Cortex of kidney (tissue), 1 donor: ENCODE measurements at places on chromosomes 2 and 18.

GRCh38 chr2:43455731-43456642, 139.9 kb downstream of the THADA start:
- no peak for DNase-seq

DNA sequence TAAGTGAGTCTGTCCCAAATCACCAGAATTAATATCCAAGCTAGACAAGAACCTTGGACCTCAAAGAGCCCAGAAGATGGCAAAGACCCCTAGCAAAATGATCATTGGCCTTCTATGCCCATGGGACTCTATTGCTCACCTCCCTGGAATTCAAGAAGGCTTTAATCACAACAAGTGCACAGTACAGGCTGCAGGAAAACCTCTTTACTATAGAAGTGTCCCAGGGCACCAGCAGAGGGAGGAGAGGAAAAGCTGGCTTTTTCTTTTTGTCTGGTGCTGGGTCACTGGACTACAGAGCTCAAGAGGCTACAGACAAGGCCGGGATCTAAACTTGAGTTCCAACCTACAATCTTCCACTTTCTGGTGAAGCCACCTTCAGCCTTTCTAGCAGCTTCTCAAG, 88.3 kb upstream of the PPP1CB start:
- DNase-seq = no peak

DNA sequence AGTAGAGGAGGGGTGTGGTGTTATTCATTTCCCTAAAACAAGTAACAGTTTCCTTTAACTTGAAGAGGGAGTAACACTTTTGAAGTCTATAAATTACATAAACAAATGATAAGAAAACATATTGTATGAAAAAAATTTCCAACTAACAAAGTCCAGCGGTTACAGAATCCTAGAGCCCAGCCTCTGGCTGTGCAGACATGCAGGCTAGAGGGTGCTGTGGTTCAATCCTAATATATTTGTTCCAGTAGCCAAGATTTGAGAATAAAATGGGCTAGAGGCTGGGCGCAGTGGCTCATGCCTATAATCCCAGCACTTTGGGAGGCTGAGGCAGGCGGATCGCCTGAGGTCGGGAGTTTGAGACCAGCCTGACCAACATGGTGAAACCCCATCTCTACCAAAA, 56.9 kb downstream of the WDR75 start:
- no peak for DNase-seq

DNA sequence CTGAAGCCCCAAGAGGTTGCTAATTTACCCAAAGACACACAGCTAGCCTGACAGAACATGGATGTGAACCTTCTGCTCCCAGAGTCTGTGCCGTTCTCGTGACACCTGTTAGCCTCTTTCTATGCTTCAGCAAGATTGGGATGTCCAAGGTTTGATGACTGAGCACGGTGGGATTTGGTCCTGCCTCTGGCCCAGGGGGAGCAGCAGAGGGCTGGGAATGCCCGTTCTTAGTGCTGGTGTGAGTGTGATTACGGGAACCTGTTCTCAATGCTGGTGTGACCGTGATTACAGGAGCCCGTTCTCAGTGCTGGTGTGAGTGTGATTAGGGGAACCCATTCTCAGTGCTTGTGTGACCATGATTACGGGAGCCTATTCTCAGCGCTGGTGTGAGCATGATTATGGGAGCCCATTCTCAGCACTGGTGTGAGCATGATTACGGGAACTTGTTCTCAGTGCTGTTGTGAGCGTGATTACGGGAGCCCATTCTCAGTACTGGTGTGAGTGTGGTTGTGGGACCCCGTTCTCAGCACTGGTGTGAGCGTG, 67.3 kb upstream of the SNTG2 start:
- no peak for DNase-seq

DNA sequence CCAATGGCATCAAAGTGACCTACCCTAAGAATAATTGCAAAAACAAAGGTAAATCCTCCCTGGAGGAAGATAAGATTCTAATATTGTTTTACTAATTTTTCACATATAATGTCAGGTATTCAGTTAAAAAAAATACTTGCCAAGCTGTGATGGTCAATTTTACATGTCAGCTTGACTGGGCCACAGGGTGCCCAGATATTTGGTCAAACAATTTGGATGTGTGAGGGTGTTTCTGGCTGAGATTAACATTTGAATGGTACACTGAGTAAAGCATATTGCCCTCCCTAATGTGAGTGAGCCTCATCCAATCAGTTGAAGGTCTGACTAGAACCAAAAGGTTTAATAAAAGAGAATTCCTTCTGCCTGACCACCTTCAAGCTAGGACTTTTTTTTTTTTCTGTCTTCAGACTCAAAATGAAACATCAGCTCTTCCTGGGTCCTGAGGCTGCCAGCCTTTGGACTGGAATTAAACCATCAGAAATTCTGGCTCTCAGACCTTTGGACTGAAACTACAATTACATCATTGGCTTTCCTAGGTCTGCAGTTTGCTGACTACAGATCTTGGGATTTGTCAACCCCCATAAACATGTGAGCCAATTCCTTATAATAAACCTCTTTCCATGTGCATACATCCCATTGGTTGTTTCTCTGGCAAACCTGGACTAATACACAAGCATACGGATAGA, 65.4 kb downstream of the LDAH start:
- no peak for DNase-seq

GRCh38 chr2:28035163-28035690, 144.7 kb downstream of the BABAM2 start:
- DNase-seq = no peak

GRCh38 chr18:6938003-6938402, 179.6 kb downstream of the LAMA1 start:
- no peak for DNase-seq

DNA sequence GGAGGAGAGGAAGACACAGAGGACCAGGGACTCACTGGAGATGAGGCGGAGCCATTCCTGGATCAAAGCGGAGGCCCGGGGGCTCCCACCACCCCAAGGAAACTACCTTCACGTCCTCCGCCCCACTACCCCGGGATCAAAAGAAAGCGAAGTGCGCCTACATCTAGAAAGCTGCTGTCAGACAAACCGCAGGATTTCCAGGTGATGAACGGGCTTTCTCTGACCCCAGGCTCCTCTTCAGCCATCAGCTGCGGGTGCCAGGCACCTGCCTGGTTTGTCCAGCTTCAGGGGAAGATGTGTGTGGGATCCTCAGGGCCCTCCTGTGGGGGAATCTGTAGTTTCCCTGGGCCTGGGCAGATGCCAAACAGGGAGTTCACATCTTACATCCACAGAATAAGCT, 60.4 kb downstream of the DYSF start:
- no peak for DNase-seq

DNA sequence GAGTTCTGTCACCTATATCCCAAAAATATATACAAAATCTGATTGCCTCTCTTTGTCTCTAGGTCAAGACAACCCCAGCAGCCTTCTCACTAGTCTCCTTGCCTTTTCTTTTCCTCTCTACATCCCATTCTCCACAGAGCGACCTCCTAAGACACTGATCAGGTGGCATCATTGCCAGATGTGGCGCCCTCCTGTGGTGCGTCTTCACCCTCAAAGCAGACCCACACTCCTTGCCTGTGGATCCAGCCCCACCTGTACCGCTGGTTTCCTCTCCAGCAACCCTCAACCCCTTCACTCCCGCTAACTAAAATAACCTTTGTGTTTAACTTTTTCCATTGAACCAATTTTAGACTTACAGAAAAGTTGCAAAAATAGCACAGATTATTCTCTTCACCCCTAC, 273.3 kb downstream of the GLI2 start:
- no peak for DNase-seq

GRCh38 chr2:130352237-130352636, 3.6 kb upstream of the PTPN18 start:
- no peak for DNase-seq

GRCh38 chr2:64860276-64860885, 128.8 kb upstream of the SLC1A4 start:
- no peak for DNase-seq

- DNase-seq = no peak
Measured at GRCh38 chr2:190159453-190159852, 96.9 kb upstream of the MSTN start.

GRCh38 chr2:24672589-24672988, 120.6 kb downstream of the PTRHD1 start:
- DNase-seq = no peak

GRCh38 chr18:54280220-54280569, 10.9 kb downstream of the POLI start:
- DNase-seq = no peak

- DNase-seq = no peak
Measured at GRCh38 chr2:78907089-78907488, 118.4 kb upstream of the REG3G start.

GRCh38 chr2:188721784-188722183, 252.4 kb upstream of the COL3A1 start:
- no peak for DNase-seq

DNA sequence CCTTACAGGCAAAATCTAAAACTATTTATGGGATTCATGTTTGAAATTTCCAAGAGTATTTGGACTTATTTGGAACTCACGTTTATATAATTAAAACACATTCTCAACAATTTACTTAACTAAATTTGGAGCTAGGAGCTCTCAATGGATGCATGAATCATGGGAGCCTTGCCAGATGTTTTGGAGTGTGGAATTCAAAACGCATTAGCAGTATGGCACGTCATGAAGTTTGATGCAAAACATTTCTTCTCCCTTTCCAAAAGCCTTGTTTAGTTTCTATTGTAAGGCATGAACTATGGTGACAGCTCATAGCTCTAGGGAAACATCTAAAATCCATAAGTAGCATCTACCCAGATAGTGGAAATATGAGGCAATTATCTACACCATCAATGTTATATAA, 701.6 kb downstream of the SATB2 start:
- DNase-seq = no peak

DNA sequence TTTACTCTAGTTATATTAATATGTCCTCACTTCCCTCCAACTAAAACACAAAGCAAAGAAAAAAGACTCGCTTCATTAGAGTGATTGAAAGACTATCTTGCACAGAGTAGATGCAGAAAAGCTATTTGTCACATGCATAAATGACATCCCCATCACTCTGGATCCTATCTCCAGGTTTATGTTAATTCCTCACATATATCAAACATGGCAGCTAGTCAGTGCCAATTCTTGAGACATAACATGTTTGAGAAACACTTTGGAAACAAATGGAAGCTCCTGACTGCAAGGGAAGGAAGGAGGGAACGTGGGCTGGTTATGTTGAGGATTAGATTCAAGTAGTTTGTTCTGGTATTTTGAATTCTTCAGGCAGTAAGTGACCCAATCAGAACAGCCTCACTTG, 89.8 kb upstream of the BCL2L11 start:
- no peak for DNase-seq

DNA sequence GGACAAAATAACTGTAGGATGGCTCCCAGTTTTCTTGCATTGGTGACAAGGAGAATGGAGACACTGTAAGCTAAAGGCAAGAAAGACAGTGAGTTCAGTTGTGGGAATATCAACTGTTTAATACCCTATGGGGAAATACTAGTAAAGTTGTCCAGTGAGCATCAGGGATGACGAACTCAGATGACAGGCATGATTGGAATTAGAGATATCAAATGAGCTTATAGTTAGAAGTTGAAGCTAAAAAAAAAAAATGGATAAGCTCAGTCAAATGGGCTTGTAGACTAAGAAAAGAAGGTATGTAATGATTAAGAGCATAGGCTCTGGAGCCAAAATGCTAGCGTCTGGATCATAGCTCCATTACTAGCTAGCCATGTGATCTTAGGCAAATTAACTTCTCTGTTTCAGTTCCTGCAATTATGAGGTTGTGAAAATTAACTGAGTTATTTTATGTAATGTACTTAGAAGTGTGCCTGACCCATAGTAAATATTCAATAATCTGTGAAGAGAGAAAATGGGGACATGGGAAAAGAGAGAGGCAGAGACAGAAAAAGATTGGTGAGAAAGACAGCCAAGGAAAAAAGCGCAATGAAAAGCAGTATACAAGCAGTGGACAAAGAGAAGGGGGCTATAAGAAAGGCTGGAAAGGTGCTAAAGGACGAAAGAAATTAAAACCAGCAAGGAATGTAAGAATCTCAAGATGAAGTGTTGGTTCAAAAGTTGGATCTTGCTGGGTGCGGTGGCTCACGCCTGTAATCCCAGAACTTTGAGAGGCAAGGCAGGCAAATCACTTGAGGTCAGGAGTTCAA, 95.7 kb upstream of the SLC39A10 start:
- DNase-seq = no peak

GRCh38 chr18:36114251-36114650, 14.9 kb downstream of the SLC39A6 start:
- no peak for DNase-seq

GRCh38 chr18:49819823-49820671, 6.7 kb upstream of the ACAA2 start:
- no peak for DNase-seq

DNA sequence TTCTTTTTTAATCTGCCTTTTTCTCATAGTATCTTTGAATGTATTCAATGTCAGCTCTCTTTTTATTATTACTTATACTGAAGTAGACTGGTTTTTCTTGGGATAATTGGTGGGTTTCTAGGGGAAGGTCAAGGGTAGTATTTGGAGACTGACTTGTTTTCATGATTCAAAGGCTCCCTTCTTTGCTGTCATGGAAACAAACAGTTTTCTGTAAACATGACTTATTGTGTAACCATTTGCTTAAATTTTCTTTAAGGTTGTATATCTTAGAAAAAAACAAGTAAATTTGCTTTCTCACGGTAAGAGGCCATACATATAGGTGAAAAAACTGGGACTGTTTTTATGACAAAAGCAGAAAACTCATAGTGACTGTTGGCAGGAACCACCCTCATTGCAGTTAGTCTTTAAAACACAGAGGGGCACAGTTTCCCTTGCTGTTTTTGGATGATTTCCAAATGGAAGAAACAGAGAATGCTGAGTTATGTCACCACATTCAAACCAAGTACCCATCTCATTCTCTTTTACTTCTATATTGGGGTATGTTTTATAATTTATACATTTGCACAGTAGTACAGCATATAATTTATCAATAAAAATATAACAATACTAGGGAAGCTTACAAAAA, 5.8 kb upstream of the RDH14 start:
- DNase-seq = no peak

GRCh38 chr2:69798290-69798908, 31.1 kb upstream of the GMCL1 start:
- no peak for DNase-seq
